T-helper 17 cell (primary cell): ENCODE measurements at places on chromosomes 16 and 17.

DNA sequence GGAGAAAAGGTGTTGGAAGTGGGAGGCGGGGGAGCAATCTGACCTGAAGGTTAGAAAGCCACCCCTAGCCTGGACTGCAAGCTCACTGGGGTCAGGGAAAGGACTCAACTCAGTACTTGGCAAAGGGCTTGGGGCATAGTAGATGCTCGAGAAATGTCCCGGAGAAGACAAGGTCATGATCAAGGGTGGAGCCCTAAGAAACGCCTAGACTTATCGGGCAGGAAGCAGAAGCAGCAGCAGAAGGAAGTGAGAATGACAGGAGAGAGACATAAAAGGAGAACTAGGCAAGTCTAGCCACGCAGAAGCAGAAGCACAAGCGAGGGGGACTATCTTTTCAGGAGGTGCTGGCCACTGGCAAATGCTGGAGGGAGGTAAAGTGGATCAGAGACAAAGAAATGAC is 10.2 kb downstream of the COTL1 start:
- no peak for DNase-seq

- DNase-seq: no peak
These were observed 206.1 kb upstream of the ZFHX3 start for GRCh38 chr16:73253922-73254480.

DNA sequence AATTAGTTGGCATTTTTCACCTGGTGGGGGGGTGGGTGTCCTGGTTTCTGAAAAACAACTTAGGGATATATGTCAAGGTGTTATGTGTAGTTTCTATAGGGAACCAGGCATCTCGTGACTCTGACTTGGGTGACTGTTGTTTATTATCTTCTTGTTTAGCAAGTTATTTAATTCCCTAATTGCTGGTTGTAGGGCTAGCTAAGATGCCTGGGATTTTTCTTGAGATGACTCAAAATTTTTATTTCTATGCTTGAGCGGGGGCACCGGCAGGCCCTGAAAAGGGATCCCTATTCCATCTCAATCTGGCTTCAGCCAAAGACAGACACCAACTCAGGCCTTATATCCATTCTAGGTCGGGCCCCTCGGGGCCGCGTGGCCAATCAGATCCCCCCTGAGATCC is 3.2 kb downstream of the DPH1 start:
- DNase-seq: no peak

DNA sequence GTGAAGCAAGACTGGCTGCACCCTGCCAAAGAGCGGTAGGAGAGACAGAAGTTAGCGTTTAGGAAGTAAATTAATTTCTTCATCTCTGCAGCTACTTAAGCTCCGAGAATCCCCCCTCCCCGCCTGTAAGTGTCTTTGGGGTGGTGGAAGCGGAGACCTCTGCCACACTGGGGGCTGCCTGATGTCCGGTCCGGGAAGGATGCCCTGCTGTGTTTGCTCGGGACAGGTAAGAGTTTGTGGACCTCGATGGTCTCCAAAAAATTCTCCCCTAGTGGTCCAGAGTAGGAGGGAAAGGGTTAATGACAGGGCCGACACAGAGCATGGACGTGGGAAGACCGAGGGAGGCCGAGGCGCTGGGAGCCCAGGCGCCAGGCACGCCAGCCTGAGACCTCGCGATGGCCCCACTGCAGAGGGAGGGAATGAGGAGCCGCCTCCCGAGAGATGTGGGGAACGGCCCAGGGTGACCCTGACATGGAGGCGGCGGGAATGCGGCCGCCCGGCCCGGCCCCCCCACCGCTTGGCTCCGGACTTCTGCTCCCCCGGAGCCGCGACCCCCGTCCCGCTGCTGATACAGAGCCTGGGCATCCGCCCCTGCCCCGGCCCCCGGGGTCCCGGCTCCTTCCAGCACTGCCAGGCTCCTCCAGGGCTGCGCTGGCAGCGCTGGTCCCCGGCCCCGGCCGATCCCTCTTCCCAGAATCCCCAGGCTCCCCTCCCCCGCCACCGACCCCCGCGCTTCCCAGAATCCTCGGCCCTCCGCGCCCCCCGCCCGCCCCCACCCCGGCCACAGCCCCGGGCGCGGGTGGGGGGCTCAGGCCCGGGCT is 680 bp downstream of the ZNF629 start:
- DNase-seq: no peak
